Endothelial cell (in vitro differentiated cells): ENCODE measurements at places on chromosomes 12 and 14. TPM values are rescaled to one million over a fixed set of nuclear protein-coding genes. Genes with fewer than 3 reads are reported as not detected.

- H3K27me3 ChIP-seq, result peaks cover 3% of the 10 kb centered on the region
- H3K27ac ChIP-seq, result no peak overlapping the region
- peak overlapping the region; percentile 90 for H3K4me3 ChIP-seq
- no peaks in the 10 kb centered on the region for H3K36me3 ChIP-seq
- peak; percentile 28 for DNase-seq
- peaks cover 10% of the 10 kb centered on the region for H3K4me1 ChIP-seq
Measured at GRCh38 chr14:58151133-58152013, 640 bp downstream of the ARMH4 start.

DNA sequence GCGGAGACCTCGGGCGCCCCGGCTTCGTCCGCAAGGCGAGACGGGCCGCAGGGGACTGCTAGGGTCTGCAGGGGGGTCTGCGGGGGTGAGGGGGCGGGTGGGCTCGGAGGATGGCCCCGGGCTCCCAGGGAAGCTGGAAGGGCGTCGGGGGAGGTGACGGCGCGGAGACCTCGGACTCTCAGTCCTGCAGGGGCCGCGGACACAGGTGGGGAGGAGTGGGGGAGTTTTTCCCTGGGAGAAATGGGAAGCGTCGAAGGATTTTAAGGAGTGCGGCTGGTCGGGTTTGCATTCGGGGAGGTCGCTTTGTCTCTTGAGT, 25.9 kb downstream of the ZBTB42 start:
- peaks cover 7% of the 10 kb centered on the region for H3K4me1 ChIP-seq
- H3K4me3 ChIP-seq, result peak overlapping the region; percentile 84
- peaks cover 13% of the 10 kb centered on the region for H3K36me3 ChIP-seq
- peaks cover 24% of the 10 kb centered on the region for H3K27me3 ChIP-seq

GRCh38 chr14:99094901-99095300, 177.1 kb downstream of the BCL11B start:
- peaks cover 5% of the 10 kb centered on the region for H3K27me3 ChIP-seq
- no peak overlapping the region for H3K27ac ChIP-seq
- DNase-seq, result no peak
- no peak overlapping the region for H3K4me3 ChIP-seq
- H3K36me3 ChIP-seq, result no peaks in the 10 kb centered on the region
- H3K4me1 ChIP-seq, result no peaks in the 10 kb centered on the region

DNA sequence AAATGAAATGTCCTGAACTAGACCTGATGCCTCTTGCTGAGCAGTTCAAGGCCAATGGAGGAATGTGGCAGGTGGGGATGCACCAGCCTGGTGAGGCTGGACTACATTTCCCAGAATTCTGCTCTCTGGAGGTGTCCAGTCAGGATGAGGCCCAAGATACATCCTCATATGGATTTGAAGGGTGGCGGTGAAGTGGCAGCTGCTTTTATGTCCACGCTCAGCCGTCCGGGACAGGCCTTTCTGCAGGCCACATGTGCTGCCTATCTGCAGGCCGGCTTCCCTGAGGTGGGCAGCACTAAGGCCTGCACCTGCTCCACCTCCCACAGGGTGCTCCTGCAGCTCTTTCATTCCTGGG, 230.2 kb downstream of the BCL11B start:
- H3K36me3 ChIP-seq, result no peaks in the 10 kb centered on the region
- H3K27ac ChIP-seq, result no peak overlapping the region
- no peak overlapping the region for H3K4me3 ChIP-seq
- H3K4me1 ChIP-seq, result peaks cover under 1% of the 10 kb centered on the region
- no peak for DNase-seq
- peaks cover 5% of the 10 kb centered on the region for H3K27me3 ChIP-seq

DNA sequence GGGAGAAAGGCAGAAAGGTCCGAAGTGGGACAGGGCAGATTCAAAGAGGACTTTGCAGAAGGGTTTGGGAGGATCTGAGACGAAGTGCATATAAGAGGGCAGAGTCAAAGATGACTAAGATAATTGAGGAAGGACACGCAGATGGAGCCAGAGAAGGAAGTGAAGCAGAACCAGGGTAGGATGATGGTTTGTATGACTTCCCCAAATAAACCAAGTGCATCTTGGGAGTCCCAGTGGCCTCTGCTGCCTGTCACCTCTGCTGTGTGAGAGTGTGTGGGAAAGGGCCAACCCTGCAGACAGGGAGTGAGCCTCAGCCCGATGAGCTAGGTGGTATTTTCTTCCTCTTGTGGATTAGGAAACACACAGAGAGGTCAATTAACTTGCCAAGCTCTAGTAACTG, 36.8 kb downstream of the FLVCR2 start:
- no peak for DNase-seq
- peaks cover 44% of the 10 kb centered on the region for H3K36me3 ChIP-seq
- peaks cover 18% of the 10 kb centered on the region for H3K4me1 ChIP-seq
- H3K4me3 ChIP-seq, result no peak overlapping the region
- peaks cover 4% of the 10 kb centered on the region for H3K27me3 ChIP-seq

The OLR1 gene
- total RNA-seq, result not detected

The C1QL4 gene
- total RNA-seq, result not detected

- H3K36me3 ChIP-seq, result no peaks in the 10 kb centered on the region
- H3K4me3 ChIP-seq, result no peak overlapping the region
Measured at GRCh38 chr14:102180248-102180998, 40.7 kb downstream of the WDR20 start.

The FAIM2 gene
- total RNA-seq, result not detected

GRCh38 chr12:121209624-121210572, at the start of gene P2RX4:
P2RX4 (plus strand) TSS chr12:121210129; CDS start chr12:121210165, 36 bp downstream.
- peak; percentile 85 for DNase-seq
- H3K27me3 ChIP-seq, result peaks cover 5% of the 10 kb centered on the region
- H3K4me3 ChIP-seq, result peak within 1 kb of the TSS; percentile 93
- peaks cover 5% of the 10 kb centered on the region for H3K4me1 ChIP-seq
- no peaks in the 10 kb centered on the region for H3K36me3 ChIP-seq
- H3K27ac ChIP-seq, result peak within 1 kb of the TSS; percentile 64

The SLCO1B3 gene
- total RNA-seq, result not detected

The IQSEC3 gene
- 13.2 TPM for total RNA-seq

The ESYT1 gene
- total RNA-seq, result 302 TPM
